GM10248 (cell line): ENCODE measurements at places on chromosomes 4 and X.
A peak's percentile ranks its signal among the peaks of the same experiment; 100 is the strongest.

DNA sequence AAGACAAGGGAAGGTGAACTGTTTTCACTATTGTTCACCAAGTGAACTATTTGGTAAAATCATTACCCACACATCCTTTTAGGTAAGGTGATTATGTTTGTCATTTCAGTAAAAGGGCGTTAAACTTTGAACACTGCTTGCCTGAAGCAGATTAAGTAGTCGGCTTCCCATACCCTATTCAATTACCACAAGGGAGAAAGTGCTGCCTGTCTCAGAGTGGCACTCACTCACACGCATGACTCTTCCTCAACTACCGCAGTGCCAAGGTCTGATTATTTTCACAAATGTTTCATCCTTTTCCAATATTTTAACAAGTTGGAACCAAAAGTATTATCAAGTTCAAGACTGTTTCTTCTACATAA, 11.0 kb downstream of the VEGFC start:
- no peak for DNase-seq

GRCh38 chrX:18354369-18355223, at the start of gene SCML2:
Gene SCML2, minus strand, starts transcription at chrX:18354688. Its CDS starts 20,617 bp downstream, at chrX:18334071.
- peak; percentile 25 for DNase-seq

GRCh38 chrX:15437724-15438123, 53.5 kb upstream of the VEGFD start:
- no peak for DNase-seq

GRCh38 chr4:62531264-62531663, 1331.1 kb downstream of the ADGRL3 start:
- DNase-seq = no peak

DNA sequence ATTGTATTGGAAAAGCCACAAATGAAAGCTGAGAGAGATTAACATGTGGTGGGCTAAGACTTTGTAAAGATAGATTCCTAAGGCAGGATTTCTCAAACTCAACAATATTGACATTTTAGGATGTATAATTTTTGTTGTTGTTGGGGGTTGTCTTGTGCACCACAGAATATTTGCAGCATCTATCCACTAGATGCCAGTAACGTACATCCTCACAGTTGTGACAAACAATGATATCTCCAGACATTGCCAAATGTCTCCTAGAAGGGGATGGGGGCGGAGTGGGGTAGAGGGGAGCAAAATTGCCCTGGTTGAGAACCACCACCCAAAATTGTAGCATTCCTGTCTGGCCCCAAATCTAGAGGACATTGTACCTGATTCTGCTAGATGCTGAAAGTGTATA, 14.7 kb upstream of the CBR4 start:
- DNase-seq = peak; percentile 59

GRCh38 chr4:122758033-122758432, 25.5 kb downstream of the BBS12 start:
- peak; percentile 26 for DNase-seq

GRCh38 chr4:70874268-70875156, 27.7 kb upstream of the MOB1B start:
- peak; percentile 48 for DNase-seq

- DNase-seq = no peak
Measured at GRCh38 chrX:136397001-136397400, 90.7 kb upstream of the BRS3 start.

DNA sequence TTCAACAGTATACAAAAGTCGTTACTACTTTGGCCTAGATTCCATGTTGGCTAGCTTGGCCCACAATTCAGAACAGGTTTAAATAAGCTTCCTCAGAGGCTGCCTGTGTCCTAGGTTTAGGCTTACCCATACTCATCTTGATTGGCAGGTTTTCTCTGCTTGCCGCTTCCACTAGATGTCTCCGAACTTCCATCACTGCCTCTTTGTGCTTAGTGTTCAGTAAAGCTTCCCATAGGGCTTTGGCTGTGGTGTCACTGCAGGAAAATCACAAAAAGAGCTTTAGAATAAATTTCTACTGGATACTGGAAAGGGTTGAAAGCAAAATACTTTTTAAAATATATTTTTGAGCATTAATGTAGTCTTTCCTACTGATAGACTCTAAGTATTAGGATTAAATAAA, 52.4 kb downstream of the SCFD2 start:
- DNase-seq = no peak

DNA sequence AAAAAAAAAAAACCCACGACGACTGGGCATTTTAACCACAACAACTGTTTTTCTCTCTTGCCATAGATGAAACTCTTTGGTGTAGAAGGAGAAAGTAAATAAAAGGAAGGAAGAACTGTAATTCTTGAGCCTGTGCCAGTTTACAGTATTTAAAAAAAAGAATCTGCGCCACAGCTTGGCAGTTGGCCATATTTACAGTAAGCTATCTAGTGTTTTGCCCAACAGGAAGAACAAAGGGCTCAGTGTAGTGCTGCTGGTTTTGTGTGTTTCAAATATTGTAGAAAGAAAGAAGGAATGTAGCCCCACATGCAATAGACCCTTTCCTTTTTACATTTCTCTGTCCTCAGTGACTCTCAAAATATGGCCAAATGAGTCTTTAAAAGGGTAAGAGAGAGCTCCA, 66.1 kb downstream of the NR3C2 start:
- no peak for DNase-seq

DNA sequence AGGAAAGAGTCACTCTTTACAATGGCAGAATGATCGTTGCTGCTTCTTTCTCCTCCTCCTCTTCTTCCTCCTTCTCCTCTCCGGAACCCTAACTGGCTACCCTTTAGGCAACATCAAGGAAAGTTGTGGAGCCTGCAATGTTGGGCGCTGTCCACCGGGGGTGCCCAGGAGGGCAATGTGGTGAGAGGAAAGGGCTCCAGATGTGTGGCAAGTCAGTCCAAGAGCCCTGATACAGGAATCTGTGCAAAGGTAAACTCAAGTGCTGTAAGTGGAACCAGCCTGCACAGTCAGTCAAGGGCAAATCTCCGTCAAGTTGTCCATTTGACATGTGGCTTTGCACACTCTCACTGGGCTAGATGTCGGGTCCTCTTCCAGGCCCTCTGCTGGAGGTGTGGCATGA, 2.8 kb downstream of the RTL5 start:
- DNase-seq = no peak

DNA sequence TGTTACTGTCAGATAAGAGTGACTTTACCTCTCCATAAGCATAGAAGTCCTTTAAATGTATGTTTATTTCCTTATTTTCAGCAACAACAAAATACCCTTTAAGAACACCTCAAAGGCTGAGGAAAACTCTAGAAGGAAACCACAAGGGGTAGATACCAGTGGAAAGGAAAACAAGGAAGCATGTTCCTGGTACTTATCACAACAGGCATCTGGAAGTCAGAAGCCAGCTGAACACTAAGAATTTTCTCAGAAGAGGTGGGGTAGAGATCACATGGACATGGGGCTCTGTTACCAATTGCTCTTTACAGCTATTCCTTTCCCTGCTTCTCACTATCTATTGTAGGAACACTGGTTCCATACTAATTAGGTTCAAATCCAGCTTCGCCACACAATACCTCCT, 51.5 kb upstream of the BEND2 start:
- no peak for DNase-seq

GRCh38 chr4:24657768-24658617, 73.6 kb upstream of the DHX15 start:
- DNase-seq = peak; percentile 31
